Activated T-helper 9 cell treated with anti-CD3 and anti-CD28 coated beads, Interleukin-2, amount 50 U/mL, for 16 hours (primary cell): ENCODE measurements at places on chromosomes 2 and 18.

DNA sequence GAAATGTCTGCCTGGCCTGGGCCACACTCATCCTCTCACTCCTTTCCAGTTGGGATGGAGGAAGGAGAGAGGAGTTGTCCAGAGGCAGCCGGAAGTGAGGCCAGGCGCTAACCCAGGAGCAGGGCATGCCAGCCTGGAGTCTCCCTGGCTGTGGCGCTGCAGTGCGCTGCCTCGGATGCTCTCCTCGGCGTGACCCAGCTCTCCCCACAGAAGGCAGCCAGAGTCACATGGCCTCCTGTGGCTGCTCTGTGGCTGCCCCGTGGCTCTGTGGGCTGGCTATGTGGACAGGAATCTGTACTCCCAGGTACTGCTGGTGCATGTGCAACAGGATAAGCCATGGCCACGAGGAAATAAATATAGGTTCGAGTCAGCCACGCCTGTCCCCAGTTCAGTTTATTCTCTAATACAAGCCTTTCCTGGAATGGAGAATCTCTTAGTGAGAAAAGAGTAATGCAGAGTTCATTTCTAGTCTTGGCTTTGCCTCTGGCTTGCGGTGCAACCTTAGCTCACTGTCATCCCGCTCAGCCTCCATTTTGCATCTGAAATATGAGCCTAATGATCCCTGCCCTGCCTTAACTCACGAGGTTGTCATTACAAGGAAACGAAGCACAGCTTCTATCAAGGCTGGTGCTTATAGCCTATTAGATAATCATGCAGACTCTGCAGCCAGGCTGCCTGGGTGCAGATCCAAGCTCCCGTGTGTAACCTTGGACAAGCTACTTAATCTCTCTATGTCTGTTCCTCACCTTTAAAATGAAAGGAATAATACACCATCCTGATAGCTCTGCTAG is 106.3 kb downstream of the ANTXR1 start:
- DNase-seq, result no peak

DNA sequence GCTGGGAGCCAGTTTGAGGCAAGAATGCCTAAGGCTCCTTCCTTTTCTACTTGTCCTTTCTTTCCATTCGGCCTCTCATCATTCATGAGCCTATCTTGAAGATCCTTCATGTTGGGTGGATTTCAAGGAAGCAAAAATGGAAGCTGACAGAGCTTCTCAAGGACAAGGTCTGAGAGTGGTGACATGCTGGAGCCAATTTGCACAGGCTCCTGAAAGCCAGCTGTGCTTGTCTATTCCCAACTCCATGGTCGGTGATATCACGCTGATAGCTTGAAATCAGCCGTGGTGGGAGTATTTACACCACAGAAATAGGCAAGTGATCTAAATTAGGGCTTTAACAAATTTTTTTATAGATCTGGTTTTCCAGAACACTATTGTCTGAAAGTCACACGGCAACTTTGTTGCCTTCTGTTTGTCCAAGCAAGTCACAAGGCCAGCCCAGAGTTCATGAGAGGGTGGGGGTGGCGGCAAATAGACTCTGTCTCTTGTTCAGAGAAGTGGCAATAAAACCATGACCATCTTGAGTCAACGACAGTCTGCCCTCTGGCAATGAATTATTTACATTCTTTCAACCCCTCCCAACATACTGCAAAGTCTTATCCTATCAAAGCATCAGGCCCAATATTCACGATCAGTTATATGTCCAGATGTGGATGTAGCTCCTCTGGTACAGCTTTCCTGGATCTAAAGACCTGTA is 49.9 kb upstream of the SLC35F5 start:
- DNase-seq, result no peak

GRCh38 chr2:109264595-109265328 is 135.8 kb downstream of the SH3RF3 start:
- DNase-seq, result no peak

- DNase-seq, result no peak
Measured at GRCh38 chr2:224257156-224257555, 144.8 kb downstream of the FAM124B start.

GRCh38 chr2:234304950-234305349 is 191.9 kb downstream of the ARL4C start:
- DNase-seq, result no peak

DNA sequence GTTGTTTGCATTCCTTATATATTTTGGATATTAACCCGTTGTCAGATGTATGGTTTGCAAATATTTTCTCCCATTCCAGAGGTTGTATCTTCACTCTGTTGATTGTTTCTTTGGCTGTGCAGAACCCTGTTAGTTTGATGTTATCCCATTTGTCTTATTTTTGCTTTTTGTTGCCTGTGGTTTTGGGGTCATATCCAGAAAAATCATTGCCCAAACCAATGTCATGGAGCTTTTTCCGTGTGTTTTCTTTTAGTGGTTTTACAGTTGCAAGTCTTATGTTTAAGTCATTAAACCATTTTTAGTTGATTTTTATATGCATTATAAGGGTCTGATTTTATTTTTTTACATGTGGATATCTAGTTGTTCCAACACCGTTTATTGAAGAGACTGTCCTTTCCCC is 35.8 kb downstream of the PPIG start:
- no peak for DNase-seq

DNA sequence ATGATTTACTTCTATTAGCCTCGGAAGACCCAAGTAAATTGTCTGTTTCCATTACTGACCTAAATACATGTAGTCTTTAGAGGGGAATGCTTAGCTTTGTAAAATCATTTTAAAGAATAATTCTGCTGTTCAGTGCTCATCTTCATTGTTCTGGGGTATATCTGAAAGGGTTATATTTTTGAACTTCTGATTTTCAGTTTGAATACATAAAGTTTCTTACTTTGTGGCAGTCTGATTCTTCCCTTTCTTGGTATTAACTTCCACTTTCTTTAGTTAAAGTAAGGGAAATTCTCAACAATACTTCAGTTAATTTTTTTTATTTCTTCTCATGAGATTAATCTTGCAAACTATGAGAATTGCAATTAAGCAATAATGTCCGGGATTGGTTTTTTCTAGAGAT is 148.4 kb downstream of the DOCK10 start:
- no peak for DNase-seq

DNA sequence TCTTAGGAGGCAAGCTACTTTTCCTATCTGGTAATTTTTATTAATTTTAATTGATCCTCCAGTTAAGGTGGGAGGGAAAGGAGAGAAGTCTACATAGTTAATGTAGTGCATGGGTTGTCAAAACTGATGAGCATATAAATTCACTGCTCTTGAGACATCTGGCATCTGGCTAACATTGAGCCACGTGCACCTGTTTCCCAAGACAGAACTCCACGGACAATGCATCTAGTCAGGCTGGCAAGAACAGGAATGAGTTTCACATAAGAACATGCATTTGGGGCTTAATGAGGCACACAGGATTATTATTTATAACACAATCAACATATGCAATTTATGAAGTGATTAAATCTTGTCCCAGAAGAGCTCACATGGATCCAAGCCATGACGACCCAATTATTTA is 16.2 kb upstream of the RAB1A start:
- DNase-seq, result no peak
